Fibroblast of skin of left quadriceps (primary cell): ENCODE measurements at places on chromosomes 2 and 18.

GRCh38 chr2:191607096-191607495 is 70.8 kb upstream of the NABP1 start:
- no peak for DNase-seq

DNA sequence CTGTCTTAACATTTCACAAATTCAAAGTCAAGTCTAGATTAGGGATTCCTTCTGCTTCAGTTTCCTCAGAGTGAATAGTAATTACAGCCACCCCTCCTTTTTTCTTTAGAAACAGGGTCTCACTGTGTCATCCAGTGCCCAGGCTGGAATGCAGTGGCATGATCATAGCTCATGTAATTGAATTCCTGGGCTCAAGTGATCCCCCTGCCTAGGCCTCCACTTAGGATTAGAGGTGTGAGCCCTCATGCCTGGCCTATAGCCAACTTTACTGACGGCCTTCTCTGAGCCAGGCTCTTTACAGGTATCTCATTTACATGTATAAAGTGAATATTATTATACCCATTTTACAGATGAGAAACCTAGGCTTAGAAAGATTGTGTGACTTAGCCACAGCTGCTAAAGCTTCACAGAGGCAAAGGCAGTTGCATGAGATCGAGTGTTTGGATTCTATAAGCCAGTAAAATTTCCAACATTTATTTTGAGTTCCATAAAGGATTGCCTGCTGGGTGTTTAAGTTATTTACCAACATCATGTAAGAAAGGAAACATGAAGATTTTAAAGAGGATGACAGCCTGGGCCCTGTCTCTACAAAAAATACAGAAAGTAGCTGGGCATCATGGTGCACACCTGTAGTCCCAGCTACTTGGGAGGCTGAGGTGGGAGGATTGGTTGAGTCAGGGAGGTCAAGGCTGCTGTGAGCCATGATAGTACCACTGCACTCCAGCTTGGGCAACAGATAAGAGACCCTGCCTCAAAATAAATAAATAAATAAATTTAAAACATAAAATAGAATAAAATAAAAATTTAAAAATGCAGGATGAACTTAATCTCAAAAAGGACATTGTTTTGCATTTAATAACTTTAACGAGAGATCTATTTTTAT is 1.8 kb downstream of the ENOSF1 start:
- DNase-seq: no peak

- DNase-seq: no peak
Measured at GRCh38 chr2:60839126-60839813, 42.1 kb upstream of the REL start.

GRCh38 chr2:204340511-204340910 is 204.8 kb upstream of the PARD3B start:
- DNase-seq: no peak

GRCh38 chr2:195202163-195202845 is 454.7 kb upstream of the SLC39A10 start:
- no peak for DNase-seq

DNA sequence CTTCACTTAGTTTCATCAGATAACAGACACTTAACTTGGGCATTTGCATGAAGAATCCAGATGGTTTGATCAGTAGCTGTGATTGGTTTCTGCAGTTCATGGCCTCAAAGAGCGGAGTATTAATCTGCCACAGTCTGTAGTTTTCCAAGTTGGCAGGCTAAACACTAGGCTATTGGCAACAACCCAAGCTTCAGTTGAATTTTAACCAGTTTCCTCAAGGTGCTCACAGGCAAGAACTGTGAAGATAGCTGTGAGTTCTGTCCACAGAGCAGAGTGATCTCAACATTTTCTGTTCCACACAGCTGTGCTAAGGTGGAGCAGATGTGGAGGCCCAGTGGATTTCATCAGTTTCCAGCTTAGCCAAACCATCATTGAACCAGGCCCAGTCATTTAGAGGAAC is 469.5 kb upstream of the LINC00305 start:
- no peak for DNase-seq

- DNase-seq: no peak
Measured at GRCh38 chr2:113148606-113149552, 21.5 kb downstream of the IL1RN start.

DNA sequence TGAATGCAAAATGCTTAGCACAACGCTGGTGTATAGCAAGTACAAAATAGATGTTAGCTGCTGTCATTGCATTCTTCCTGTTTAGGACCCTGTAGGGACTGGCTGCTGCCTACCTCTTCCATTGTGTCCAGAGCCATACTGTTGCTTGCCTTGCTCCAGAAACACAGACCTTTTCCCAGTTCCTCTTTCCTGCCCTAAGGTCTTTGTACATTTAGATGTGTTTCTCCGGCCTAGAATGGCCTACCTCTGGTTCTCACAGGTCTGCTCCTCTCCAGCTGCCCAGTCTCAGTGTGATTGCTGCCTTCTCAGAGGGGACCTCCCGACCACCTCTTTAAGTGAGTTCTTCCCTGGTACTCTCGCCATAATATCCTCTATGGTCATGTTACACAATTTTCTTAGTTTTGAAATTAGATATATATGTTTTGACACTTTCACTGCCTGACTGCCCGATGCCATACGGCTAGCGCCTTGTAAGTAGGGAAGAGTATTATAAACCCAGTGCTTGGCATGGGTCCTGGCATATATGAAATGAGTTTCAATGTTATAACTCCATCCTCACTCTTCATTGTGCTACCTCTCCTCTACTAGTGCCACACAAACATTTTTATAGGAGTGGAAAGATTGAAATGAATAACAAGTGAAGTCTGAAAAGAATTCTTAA is 48.3 kb downstream of the RFTN2 start:
- no peak for DNase-seq

DNA sequence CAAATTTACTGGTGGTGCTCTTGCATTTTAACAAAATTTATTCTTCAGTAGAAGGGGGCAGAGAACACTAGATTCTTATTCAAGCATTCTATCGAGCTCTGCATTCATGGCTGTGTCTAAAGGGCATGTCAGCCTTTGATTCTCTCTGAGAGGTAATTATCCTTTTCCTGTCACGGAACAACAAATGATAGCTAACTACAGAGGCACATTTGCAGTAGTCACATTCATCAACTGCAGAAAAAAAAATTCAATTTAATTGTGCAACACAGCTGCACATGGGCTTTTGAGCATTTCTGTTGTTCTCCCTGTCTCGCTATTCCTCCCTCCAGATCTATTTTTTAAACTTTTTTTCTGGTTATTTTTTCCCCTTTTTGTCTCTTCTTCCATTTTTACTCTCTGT is 13.0 kb upstream of the DLX1 start:
- no peak for DNase-seq

- DNase-seq: peak; percentile 14
Measured at GRCh38 chr18:59990121-59990823, 90.5 kb downstream of the PMAIP1 start.

DNA sequence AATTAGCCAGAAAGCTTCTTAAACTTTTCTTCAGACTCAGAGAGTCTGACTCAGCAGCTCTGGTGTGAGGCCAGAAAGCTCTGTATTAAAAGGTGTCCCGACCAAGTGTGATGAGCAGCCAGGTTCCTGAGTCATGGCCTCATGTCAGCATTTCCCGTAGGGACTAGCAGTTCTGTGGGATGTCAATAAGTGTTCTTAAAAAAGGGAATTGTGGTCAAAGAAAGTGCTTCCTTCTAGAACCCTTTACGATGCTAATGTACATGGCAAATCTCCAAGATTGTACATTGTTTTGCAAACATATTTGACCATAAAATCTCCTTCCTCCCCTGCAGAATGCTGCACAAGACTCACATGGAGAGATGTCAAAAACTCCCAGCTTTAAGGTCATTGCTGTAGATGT is 80.1 kb downstream of the PLA2R1 start:
- peak; percentile 82 for DNase-seq

GRCh38 chr2:135951041-135951583 is 34.3 kb downstream of the DARS1 start:
- DNase-seq: no peak

GRCh38 chr2:27664154-27664574 is 475 bp downstream of the SLC4A1AP start:
- DNase-seq: no peak

DNA sequence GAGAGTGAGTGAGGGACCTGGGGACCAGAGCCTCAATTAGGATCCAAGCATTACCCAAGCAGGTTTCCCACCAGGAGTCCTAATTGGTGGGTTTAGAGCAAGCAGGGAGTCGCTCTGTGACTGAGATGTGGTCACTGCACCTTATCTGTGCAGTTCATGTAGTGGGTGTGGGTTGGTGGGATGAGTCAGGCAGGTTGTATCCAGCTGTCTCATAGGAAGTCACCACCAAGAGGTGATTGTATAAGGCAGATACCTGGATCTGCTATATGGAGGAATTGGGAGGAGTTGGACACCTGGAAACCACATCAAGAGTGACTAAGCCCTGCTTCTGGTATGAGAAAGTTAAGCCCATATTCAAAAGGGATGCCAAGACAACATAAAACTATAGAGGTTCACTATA is 106.8 kb downstream of the ARHGAP28 start:
- DNase-seq: no peak

DNA sequence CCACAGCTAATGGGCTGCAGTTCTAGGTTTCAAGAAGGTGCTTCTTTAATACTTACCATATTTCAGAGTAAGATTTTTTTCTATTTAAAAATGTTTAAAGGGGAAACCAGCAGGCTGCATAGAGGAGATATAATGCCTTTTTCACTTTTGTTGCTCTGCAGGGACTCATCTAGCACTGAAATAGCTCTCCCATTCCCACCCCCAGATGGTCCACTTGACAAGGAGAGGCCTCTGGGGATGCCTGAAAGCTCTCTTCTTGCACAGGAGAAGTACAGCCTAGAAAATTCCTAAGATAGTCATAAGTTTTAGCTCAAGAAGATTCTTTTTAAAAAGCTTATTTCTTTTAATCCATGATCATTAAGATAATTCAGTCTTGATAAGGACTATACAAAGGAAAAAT is 126.4 kb downstream of the CDH2 start:
- no peak for DNase-seq

DNA sequence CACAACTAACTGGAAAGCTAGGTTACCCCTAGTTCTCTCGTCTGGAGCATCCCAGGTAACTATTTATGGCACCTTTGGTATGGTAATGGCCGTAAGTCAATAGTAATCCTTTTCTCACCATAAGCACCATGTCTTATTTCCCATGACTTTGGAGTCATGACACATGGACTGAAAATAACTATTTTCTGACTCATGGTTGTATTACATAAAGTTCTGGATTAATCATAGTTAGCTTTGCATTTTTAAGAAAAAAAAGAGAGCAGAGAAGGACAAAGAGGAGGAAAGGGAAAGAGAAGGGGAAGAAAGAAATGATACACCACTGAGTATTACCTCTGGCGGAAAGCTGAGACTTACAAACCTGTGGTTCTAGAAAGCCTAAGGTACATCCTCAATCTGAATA is 99.3 kb downstream of the BIN1 start:
- DNase-seq: peak; percentile 37

- peak; percentile 26 for DNase-seq
Measured at GRCh38 chr2:10283106-10284062, 19.3 kb upstream of the HPCAL1 start.

DNA sequence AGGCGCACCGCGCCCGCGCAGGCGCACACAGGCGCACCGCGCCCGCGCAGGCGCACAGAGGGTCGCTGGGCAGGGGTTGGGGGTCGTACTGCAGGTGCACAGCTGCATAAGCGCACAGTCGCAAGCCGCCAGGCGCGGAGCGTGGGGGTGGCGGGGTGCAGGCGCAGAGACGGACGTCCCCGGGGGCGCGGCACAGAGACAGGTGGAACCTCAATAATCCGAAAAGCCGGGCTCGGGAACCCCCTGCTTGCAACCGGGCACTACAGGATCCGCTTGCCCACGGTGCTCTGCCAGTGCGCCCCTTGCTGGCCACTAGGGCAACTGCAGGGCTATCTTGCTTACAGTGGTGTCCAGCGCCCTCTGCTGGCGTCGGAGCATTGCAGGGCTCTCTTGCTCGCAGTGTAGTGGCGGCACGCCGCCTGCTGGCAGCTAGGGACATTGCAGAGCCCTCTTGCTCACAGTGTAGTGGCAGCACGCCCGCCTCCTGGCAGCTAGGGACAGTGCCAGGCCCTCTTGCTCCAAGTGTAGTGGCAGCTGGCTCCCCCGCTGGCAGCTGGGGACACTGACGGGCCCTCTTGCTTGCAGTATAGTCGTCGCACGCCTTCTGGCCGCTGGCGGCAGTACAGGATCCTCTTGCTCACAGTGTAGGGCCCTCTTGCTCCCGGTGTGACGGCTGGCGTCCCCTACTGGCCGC is 34.9 kb downstream of the FAM110C start:
- DNase-seq: no peak

DNA sequence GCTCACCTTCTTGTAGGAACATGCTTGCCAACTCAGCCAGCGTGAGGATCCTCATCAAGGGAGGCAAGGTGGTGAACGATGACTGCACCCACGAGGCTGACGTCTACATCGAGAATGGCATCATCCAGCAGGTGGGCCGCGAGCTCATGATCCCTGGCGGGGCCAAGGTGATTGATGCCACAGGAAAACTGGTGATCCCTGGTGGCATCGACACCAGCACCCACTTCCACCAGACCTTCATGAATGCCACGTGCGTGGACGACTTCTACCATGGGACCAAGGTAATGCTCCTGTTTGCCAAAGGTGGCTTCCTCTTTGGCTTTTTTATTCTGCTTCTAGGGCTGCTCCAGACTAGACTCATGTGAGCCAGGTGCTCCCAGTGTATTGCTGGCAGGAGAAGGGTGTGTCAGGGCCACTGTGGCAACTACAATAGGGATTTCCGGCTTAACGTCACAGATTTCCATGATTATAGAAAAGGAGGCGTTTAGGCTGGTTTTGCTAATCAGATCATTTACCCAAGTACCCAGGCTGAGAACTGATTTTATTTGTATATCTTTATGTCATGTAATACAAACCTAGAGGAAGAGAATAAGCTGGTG is 50.6 kb downstream of the DPYSL5 start:
- DNase-seq: no peak

GRCh38 chr2:158127380-158127804 is 25.7 kb downstream of the UPP2 start:
- no peak for DNase-seq

DNA sequence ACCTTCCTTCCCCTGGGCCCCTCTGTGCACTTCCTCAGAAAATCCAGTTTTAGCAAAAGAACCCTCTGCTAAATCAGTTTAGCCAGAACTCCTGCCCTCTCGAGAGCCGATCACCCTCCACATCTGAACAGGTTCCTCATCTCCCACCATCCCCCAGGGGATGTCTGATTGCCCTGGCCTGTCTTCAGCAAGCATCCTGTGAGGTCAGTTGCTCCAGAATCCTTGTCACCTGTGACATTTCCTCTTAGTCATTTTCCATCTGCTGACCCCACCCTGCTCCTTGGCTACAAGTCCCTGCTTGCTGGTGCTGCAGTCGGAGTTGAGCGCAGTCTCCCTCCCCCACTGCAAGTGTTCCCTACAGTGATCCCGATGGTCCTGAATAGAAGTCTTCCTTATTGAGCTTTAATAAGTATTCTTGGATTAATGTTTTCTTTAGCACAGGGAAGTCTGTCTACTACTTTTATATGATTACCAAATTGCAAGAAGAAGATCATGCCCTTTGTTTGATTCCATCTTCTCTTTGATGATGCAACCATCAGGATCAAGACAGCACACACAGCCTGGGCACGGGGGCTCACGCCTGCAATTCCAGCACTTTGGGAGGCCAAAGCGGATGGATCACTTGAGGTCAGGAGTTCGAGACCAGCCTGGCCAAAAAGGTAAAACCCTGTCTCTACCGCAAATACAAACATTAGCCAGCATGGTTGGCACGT is 30.9 kb upstream of the UBE2F start:
- no peak for DNase-seq
